ENCODE measurements at places on chromosomes 12 and 14. TPM values are rescaled to one million over a fixed set of nuclear protein-coding genes. Genes with fewer than 3 reads are reported as not detected.

- DNase-seq = no peak
These were observed 3.6 kb upstream of the PALS1 start for GRCh38 chr14:67237591-67237990.

GRCh38 chr12:88266806-88267360 lies 124.8 kb downstream of the TMTC3 start:
- DNase-seq = no peak

DNA sequence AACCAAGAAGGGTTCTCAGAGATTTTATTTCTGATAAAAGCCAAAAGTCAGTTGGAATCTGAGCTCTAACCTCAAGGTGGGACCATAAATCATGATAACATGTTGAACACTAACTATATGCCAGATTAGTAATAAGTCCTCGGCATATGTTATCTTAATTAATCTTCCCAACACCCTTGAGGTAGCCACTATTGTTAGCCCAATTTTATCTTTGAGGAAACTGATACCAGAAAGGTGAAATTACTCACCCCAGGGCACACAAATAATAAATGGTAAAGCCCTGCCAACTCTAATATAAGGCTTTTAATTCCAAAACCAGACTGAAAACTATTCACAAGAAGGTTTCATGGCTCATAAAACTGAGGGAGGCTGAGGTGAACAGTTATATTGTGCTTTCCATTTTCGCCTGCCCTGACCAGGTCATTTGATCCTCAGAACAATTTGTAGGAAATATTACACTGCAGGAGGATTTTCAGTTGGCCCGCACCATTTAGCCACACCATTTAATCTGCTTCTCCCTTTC lies 16.1 kb upstream of the NUAK1 start:
- peak; percentile 59 for DNase-seq

- no peak for DNase-seq
These were observed 21.0 kb downstream of the KTN1 start for GRCh38 chr14:55600784-55601561.

The SPX gene
- polyA plus RNA-seq = 13.8 TPM

GRCh38 chr14:31090883-31091764 lies 64.9 kb upstream of the STRN3 start:
- DNase-seq = no peak

GRCh38 chr12:124236625-124237031 lies 58.3 kb upstream of the RFLNA start:
- no peak for DNase-seq

- no peak for DNase-seq
These were observed 36.2 kb upstream of the PRMT8 start for GRCh38 chr12:3454780-3455179.

DNA sequence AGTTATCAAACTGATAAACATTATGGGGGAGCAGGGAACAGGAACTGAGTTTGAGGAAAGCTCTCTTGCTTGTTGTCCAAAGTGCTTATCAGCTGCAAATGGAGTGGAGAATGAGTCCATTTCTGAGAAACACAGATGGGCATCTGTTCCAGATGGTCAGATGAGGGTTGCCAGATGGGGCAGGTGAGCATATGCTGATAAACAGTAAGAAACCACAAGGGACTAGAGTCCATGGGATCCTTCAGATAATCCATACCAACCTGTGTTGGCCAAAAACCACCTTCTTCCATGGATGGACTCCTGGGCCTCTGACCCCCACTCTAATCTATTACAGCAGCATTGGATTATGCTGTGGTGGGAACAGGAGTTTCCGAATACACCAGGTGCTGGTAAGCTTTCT lies 38.3 kb downstream of the GNS start:
- no peak for DNase-seq

DNA sequence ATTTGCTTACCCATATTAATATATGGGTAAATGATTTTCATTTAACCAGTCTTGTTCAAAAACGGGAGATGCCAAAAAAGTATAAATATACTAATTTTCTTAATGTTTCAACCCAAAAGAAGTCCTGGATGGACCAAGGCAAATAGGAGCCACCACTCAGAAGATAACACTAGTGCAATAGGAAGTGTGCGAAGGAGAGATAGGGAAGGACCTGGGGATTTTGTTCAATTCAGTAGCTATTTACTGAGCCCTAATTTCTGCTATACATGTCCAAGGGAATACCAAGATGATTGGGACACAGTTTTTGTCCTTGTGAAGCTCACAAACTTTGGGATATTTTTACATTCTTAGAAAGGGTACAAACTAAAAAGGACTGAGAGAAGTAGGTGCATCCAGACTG lies 1.5 kb downstream of the CMAS start:
- DNase-seq = no peak

DNA sequence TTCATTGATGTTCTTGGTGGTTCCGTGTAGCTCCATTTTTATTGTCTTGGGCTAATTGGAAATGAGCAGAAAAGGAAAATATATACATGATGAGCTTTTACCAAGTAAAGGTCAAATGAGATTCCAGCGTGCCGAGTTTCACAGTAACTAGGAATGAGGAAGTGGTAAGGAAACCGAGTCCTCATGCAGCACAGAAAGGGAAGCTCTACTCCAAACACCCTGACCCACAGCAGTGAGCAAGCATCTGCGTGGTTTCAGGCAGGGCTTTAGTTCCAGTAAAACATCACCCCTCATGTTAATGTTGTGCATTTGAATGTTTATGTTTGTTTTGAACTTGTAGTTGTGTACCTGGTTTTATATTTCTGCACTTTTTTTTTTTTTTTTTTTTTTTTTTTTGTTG lies 208.0 kb downstream of the SLC41A2 start:
- no peak for DNase-seq

The GZMH gene
- not detected for polyA plus RNA-seq

All from left kidney (tissue), 8 donors.